ENCODE measurements at places on chromosomes 12 and 14.
A peak's percentile ranks its signal among the peaks of the same experiment; 100 is the strongest.

DNA sequence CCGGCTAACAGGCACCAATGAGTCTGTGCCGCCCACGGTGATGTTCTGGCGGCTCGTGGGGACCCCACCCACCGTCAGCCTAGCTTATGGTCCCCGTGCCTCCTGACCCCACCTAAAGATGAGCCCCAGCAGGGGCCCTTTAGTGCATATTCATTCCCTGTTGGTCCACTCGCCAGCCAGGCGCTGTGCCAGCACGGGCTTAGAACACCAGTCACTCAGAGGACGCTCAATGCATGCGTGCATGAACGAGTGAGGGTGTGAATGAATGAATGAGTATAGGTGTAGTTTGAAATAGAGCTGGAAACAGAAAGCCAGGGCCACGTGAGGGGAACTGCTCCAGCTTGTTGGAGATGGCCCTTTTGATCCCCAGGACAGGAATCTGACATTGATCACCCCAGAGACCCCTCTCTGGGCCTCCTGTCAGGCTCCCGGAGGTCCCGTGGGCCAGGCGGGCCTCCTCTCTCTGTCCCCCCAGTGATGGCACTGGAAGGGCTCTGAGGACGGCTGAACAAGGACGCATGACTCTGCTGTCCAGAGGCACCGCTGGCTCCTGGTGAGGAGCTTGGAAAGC lies 193.9 kb upstream of the C14orf180 start:
- no peak for DNase-seq

DNA sequence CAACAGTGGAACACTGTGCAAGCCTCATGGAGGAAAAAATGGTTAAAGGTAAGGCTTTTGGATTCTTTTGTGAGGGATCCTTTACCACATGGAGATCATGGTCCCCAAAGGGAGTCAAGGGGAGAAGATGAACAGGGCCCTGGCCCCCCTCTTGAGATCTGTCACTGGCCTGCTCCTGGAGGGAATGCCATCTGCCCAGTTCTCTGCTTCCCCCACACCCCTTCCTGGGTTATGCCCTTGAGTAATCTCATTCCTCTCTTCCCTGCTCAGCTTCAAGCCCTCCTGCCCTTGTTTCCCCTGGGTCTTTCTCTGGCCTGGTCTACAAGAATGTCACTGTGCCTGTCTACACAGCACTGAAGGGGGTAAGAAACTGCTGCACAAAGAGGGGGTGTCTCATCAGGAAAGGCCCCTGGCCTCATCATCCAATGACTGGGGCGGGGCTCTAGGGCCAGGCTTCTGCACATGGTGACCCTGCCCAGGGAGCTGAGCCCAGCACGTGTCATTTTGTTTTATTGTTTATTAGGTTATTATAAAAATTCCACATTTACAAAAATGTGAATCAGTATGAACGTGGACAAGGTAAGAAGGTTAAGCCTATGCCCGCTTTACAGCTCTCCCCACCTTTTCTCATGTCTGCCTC lies 30.3 kb downstream of the PIGH start:
- DNase-seq, result no peak

GRCh38 chr14:103061482-103061976 lies 4.2 kb upstream of the CDC42BPB start:
- no peak for DNase-seq

- DNase-seq, result peak; percentile 98
Observed at GRCh38 chr12:15629108-15629507, 160.1 kb downstream of the EPS8 start.

- no peak for DNase-seq
Observed at GRCh38 chr12:10197879-10198278, 14.8 kb upstream of the GABARAPL1 start.

DNA sequence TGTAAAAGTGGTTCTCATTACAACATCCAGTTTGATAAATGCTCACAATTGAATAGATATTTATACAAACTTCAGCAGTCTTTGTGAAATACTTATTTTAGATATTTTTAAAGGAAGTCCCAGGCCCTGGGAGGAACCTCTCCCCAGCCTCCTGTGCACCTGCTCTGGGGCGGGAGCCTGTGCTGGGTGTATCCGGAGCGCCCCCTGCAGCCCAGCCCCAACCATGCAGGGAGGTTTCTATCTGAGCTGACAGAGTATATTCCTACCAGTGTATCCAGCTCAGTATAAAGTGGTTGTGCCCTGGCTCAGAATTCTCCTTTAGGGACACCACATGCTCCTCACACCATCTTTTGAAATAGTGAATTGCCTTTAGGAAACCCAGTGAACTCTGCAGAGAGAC lies 851.8 kb downstream of the TMEM121 start:
- no peak for DNase-seq

- peak; percentile 18 for DNase-seq
Observed at GRCh38 chr12:51345681-51346080, 798 bp downstream of the CELA1 start.

DNA sequence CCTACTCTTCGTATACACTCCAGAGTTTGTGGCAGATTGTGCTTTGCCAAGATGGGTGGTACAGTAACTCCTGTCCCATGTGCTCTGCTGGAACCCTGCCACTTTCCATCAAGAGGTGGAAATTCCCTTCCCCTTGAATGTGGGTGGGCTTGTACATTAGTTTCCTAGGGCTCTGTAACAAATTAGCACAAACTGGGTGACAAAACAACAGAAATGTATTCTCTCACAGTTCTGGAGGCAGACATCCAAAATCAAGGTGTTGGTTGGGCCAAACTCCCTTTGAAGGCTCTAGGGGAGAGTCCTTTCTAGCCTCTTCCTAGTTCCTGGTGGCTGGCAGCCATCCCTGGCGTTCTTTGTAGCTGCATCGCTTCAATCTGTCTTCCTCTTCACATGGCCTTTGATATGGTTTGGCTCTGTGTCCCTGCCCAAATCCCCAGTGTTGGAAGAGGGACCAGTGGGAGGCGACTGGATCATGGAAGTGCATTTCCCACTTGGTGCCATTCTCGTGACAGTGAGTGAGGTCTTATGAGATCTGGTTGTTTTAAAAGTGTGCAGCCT lies 117.5 kb downstream of the VRK1 start:
- DNase-seq, result no peak

DNA sequence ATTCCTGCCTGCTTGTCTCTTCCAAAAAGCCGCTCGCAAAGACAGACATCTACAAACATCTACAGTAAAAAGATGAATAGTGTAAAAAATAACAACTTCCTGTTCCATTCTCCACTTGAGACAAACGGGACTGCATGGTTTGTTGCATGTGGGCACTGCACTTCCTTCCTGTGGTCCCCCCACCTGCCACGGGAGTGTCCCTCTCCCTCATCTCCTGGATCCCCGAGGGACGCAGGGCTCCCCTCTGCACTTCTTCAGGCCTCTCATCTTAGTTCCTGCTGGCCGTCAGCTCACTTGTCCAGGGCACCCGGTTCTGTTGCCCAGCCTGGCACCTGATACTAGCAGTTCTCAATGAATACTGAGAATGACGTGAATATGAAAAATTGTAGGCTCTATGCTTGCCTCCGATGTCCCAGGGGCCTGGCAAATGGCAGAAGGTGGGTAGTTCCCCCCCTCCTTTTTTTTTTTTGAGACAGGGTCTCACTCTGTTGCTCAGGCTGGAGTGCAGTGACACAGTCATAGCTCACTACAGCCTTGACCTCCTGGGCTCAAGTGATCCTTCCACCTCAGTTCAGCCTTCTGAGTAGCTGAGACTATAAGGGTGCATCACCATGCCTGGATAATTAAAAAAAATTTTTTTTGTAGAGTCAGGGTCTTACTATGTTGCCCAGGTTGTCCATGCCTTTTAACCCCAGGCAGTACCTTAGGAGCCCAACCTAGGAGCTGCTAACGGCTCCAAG lies 3.5 kb upstream of the KLC1 start:
- DNase-seq, result no peak

- peak; percentile 43 for DNase-seq
Observed at GRCh38 chr14:74478996-74479635, 14.0 kb downstream of the NPC2 start.

DNA sequence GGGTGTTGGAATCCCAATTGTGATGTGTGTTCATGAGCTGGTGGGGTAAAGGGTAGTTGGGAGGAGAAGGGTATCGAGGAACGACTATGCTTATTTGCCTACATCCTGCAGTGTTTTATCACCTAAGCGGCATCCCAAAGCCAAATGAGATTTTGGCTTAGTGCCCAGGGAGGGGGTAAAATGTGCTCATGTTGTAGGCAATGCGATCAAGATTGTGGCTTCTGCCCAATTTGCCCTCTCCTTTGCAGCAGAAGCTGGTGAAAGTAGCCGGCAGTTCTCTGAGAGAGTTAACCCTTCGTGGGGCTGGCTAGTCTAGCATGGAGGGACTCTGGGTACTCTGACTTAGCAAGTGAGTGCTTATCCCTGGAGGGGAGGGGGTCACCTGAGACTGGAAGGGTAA lies 753 bp downstream of the RPH3A start:
- DNase-seq, result no peak

DNA sequence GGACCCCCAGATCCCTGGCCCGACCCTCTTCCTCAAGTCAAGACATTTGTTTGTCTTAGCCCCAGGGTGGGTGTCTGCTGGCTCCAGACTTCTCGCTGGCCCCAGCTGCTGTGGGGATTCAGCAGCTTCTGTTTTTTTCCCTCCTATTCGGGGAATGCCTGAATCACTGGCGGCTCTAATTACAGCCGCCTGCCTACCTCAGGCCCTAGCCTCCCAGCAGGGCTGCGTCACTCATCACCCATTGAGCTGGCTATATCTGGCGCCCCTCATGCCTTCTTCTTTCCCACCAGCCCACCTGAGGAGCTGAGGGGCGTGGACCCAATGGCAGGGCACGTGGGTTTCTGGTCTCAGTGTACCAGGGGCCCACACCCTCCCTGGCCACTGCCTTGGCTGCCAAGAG lies 10.1 kb downstream of the KRT80 start:
- DNase-seq, result no peak

DNA sequence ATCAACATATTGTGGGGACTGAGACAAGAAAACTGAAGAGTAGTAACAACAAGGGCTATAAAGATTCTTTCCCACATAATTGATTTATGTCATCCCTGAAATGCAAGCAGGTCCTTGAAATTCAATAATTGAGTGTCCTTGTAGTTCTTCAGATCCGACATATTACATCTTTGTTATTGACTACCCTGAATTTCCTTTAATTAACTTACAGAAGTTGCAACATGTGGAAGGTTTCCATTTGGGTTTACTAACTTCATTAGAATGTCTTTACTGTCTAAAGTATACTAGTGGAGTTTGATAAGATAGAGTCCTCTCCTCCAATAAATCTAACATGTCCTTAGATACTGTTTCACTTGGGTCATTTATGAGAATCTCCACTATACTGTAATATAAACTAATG lies 951.8 kb downstream of the SLC6A15 start:
- DNase-seq, result no peak

GRCh38 chr12:64681200-64682052 lies 71.1 kb downstream of the RASSF3 start:
- no peak for DNase-seq

DNA sequence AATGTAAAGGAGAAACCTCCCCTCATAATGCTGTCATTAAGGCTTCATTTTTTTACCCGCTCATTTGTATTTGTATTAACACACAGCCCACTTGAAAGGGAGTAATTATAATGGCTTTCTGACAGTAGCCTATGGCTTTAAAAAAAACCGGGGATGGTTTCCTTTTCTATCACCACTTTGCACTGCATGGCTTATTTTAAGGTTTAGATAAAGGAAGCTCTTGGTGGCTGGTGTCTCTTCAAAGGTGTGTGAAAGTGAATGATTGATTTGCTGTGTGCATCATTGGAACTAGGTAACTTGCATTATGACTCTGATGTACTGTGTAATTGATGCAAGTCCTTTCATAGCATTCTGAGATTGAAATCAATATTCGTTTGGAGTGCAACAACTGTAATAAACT lies 80.7 kb downstream of the NPAS3 start:
- DNase-seq, result no peak

- DNase-seq, result no peak
Observed at GRCh38 chr12:131598717-131599116, 112.2 kb upstream of the SFSWAP start.

GRCh38 chr12:93766796-93767523 lies 89.8 kb downstream of the CRADD start:
- peak; percentile 44 for DNase-seq

- DNase-seq, result no peak
Observed at GRCh38 chr12:56781726-56782125, 18.6 kb downstream of the HSD17B6 start.

GRCh38 chr12:116759783-116760621 lies 21.9 kb downstream of the RNFT2 start:
- no peak for DNase-seq

DNA sequence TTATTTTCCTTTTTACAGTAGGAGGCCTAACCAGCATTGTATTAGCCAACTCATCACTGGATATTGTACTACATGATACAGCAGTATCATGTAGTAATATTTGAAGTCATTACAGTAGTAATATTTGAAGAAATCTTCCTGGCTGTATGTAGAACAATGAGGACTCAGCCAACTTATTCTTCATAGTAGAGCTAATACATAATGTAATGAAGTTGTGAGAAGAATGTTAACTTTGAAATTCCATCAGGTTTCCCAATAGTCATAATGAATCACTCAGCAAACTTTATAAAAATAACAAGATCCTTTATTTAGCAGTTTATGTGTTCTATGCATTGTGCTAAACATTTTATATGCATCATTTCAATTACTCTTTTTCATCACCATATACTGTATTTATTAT lies 61.8 kb downstream of the LRRK2 start:
- peak; percentile 12 for DNase-seq

GRCh38 chr12:6062757-6063735 lies 61.4 kb downstream of the VWF start:
- peak; percentile 22 for DNase-seq

DNA sequence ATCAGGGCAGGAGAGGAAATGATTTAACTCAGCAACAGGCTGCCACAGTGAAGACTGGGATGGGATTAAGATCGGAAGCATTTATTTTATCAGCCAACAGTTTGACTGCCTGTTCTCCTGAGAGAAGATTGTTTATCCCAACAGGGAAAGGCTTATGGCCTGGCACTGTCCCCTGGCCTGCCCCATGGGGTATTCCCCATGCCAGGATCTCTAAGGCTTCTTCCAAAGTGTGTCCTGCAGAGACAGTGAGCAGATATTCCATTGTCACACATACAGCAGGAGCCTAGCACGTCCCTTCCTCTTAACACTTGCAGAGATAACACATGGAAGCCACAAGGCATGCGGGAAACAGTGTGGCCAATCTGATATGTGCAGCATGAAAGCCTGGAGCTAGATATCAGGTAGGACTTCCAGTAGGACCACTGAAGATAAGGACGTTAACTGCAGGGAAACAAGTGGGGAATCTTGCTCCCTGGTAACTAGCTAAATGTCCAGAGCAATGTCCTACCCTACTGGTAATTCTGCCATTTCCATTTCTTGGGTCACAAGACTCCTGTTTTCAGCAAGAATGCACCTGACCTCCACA lies 48.2 kb downstream of the IQSEC3 start:
- no peak for DNase-seq

DNA sequence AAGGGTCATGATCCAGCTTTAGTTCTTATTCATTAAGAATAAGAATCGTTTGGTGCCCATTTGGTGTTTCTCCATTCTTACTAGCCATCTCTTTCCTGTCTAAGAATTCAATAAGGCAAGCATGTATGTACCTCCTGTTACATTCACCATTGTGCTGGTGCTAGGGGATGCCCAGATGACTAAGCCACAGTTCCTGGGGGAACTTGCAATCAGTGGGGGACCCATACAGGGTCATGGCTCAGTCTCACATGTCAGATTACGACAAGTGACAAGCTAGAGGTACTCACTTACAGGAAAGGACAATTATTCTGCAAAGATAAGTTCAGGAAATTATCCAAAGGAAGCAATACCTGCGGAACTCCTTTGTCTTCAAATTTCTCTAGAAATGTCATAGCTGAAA lies 125.4 kb downstream of the STXBP6 start:
- no peak for DNase-seq
